ENCODE measurements at places on chromosomes 3 and 15. TPM values are rescaled to one million over a fixed set of nuclear protein-coding genes. Genes with fewer than 3 reads are reported as not detected.

MNS1 gene
- polyA plus RNA-seq, result not detected

CD86 gene
- polyA plus RNA-seq, result 1.8 TPM

CDHR4 gene
- polyA plus RNA-seq, result not detected

GRCh38 chr3:189961522-189962161, 159.1 kb downstream of the P3H2 start:
- peak; percentile 50 for DNase-seq

DNA sequence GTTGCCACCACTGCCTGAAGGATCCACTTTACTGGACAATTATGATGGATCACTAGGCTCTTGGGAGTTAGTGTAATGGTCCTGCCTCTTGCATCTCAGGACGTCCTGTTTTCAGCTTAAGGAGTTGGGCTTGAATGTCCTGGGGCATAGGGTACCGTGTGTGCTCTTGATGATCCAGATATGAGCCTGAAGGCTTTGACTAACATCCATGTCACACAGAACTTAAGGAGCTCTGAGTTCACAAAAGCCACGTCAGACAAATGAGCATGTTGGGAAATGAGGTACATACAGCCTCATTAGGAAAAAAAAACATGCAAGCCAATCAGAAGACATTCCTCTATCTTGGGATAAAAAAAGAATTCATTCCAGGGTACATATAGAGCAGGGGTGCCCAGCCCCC, 40.8 kb downstream of the CA12 start:
- no peak for DNase-seq

- no peak for DNase-seq
These were observed 21.3 kb downstream of the PRR23A start for GRCh38 chr3:138984816-138985215.

DNA sequence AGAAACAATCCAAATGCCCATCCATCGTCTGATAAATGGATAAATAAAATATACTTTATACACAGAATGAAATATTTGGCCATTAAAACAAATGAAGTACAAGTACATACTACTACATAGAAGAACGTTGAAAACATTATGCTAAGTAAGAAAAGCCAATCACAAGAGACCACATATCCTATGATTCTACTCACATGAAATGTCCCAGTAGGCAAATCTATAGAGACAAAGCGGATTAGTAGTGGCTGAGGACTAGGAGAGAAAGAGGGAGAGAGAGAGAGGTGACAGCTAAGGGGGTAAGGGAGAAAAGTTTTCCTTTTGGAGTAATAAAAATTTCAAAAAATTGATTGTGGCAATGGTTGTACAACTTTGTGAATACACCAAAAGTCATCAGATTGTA, 147.0 kb downstream of the GREM1 start:
- DNase-seq, result no peak

GRCh38 chr3:129435367-129435766, 4.4 kb downstream of the MBD4 start:
- no peak for DNase-seq

- DNase-seq, result no peak
These were observed 13.1 kb upstream of the BLOC1S6 start for GRCh38 chr15:45573961-45574629.

DNA sequence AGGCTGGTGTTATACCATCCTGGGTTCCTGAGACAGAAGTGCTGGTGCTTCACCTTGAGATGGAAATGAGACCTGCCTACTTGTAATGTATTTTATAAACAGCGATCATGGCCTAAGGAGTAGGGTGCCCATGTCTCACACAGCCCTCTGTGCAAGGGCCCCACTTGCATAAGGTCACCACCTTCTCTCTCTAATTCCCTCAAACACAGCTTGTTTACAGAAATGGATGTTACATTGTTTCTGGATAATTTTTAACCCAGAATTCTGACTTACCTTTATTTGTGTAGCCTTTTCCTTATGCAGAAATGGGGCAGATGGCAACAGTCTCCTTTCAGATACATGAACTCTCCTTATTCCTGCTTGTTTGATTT, 95.1 kb upstream of the UMPS start:
- no peak for DNase-seq

GRCh38 chr3:87855211-87855610, 203.6 kb downstream of the CGGBP1 start:
- DNase-seq, result no peak

GRCh38 chr15:73849641-73850040, 23.7 kb upstream of the TBC1D21 start:
- no peak for DNase-seq

DNA sequence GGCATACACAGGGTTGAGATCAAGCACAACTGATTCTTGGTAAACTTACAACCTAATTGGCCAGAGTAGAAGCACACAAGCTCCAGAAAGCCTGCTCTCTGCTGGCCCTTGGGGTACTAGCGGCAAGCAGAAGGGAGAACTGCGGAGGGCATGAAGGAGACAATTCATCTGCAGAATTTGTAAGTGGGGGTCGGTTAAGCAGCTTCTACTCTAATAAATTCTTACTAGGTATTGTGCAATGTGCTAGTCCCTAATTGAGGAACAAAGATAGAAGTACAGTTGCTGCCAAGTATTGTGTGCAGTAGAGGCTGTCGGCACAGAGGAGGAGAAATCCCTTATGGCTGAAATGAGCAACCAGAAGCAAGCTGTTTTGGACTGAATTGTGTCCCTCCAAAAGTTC, 91.2 kb upstream of the VEPH1 start:
- no peak for DNase-seq

DNA sequence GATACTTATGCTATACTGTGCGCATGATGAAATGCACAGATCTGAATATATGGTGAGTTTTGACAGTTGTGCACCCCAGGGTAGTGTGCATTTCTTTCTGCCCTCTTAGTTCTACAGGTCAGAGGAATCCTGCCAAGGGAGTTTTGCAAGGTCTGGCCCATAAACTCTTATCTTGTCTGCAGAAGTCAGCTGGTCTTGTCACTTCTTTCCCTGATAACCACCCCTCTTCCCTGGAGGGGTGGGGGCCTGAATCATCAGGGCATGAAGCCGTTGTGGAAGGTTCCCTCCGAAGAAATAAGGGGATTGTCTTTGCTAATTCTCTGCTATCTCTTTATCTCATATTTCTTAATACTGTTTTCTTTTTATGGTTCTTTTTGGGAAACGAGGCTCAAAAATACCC, 30.4 kb downstream of the TRIM71 start:
- no peak for DNase-seq

Measured in CD4-positive, alpha-beta memory T cell (primary cell).